ENCODE measurements at places on chromosomes 5 and 9. TPM values are rescaled to one million over a fixed set of nuclear protein-coding genes. Genes with fewer than 3 reads are reported as not detected.

SLC34A3 gene
- total RNA-seq, result not detected

GRCh38 chr5:116306846-116307245 is 222.0 kb downstream of the COMMD10 start:
- DNase-seq, result no peak

SLC1A1 gene
- 5.0 TPM for total RNA-seq

GRCh38 chr5:4661326-4661725 is 478.8 kb upstream of the ADAMTS16 start:
- no peak for DNase-seq

BARHL1 gene
- not detected for total RNA-seq

DNA sequence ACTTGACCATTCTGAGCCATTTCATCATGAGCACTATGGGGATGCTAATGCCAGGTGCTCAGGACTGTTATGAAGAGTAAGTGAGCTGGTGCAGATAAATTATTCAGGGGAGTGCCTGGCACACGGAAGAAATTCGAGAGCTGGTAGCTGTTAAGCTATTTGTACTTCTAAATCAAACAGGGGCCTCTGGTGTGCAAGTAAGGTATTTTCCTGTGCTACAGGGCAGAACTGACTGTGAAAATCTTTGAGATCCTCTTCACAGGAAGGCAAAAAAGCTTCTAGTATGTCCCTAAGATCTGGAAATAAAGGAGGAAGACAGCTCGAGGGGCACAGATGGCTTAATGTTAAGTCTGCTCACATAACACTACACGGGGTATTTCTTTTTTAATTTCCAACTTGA is 106.3 kb upstream of the SPOCK1 start:
- DNase-seq, result no peak

- DNase-seq, result no peak
These were observed 8.1 kb upstream of the SLC38A9 start for GRCh38 chr5:55720188-55720703.

- no peak for DNase-seq
These were observed 197.7 kb downstream of the MCTP1 start for GRCh38 chr5:95086927-95087815.

- no peak for DNase-seq
These were observed 76.6 kb upstream of the ASTN2 start for GRCh38 chr9:117491491-117491890.

DNA sequence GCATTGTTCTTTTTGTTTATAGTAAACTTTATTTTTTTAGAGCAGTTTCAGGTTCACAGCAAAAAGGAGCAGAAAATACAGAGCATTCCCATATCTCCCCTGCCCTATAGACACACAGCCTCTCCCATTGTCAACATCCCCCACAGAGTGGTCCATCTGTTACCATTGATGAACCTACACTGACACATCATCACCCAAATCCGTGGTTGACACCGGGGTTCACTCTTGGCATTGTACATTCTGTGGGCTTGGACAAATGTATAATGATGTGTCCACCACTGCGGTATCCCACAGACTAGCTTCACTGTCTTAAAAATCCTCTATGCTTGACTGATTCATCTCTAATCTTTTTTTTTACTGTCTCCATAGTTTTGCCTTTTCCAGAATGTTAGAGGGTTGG is 120.7 kb upstream of the SPATA31C2 start:
- no peak for DNase-seq

SLC6A18 gene
- not detected for total RNA-seq

PROP1 gene
- total RNA-seq, result not detected

MARCHF11 gene
- not detected for total RNA-seq

DNA sequence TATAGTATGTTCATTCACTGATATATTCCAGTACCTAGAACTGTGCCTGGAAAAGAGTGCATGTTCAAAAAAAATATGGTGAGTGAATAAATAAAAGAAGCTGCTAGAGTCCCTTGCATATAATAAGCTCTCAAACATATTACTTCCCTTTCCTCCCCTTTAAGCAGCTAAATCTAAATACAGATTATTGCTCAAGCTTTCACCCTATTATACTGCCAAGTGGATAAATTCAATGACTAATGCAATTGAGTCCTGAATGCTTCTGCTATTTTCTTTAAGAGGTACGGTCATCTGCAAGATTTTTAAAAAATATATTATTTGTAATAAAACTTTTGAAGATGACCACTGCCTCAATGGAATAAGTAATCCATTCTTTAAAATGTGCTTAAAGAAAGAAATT is 248.4 kb downstream of the PLK2 start:
- no peak for DNase-seq

PCDHGB5 gene
- 12.1 TPM for total RNA-seq

- DNase-seq, result no peak
These were observed 471.8 kb downstream of the KIF4B start for GRCh38 chr5:155485386-155485785.

ZNF366 gene
- total RNA-seq, result 6.0 TPM

DNA sequence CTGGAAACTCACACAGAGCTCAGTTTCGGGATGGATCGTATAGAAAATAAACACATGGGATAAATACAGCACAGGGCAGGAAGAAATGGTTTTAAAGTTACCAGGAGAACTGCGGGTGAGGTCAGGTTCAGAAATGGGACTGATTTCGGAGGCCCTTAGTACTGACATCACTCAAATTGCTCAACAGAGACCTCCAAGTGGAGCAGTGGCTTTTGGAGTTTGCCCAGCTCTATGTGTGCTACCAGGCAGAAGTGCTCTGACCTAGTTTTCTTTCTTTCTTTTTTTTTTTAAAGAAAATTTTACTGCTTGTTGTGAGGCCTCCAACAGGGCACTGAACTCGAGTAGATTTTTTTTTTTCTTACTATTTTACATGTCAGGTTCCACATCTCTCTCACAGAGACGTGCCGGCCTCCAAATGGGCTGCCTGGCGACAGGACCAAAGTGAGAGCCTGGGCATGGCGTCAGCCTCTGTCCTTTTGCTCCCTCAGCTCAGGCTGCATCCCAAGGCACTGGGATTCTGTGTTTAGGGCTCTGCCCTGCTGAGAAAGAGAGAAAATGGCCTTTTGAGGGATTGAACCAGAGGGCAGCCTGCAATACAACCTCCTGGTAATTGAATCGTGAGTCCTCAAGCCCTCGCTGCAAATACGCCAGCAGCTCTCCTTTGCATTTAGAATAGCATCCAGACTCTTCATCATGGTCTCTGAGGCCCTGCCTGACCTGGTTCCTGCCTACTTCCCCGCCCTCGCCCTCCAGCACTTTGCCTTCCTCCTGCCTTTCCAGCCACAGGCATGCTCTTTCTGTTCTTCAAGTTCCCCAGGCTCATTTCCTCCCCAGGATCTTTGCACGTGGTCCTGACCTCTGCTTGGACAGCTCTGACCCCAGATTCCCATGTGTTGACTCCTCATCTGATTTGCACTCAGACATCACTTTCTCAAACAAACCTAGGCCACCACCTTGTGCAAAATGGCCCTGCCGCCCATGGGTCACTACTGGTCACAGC is 173.5 kb downstream of the FGF1 start:
- no peak for DNase-seq

TAF1L gene
- total RNA-seq, result not detected

PCDHGB6 gene
- total RNA-seq, result 8.2 TPM

ERGIC1 gene
- 140 TPM for total RNA-seq

GRCh38 chr5:2453781-2454180 is 297.7 kb downstream of the IRX2 start:
- no peak for DNase-seq

DNA sequence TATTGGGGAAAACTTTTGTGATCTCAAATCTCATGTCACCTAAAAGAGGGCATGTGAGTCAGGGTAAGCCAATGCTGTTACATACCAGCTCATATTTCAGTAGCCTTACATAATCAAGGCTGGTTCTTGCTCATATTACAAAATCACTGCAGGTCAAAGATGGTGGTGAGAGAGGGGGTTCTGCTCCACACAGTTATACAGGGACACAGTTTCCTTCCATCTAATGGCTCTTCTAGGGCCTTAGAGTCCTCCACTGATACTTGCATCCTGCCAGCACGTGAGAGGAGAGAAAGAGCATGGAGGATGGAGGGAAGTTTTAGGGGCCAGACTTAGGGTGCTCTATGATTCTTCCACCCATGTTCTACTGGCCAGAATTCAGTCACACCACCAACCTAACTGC is 130.0 kb downstream of the LIFR start:
- no peak for DNase-seq

DNA sequence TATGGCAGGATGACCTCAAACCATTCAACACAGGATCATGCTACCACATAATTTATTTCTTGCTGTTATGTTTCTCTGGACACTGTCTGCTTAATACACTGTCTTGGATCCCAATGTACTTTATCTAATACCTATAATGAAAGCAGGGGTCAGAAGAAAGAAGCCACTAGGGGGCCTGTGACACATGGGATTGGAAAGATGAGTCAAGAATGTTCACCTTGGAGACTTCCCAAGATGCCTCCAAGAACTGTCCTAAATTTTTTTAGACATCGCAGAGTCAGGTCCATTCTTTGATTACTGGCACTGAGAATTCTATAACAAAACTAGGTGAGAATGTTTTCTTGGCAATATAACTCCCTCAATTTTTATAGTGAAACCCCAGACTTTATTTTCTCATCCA is 305.8 kb upstream of the SMARCA2 start:
- DNase-seq, result no peak

DNA sequence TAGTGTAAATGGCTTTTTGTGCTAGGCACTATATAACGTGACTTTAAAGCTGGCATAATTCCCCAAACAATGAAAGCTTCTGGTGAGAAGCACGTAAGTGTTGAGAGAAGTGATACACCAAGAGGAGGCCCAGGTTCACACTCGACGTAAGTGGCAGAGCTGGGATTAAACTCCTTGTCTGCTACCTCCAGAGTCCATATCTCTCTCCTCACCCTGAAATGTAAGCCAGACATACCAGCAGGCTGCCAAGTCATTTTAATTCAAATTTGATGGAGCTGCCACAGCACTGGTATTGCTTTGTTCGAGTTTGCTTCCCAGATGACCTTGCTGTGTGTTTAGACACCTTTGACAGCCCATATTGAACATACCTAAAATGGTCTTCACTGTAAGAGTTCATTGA is 319.7 kb downstream of the GLIS3 start:
- DNase-seq, result no peak

DNA sequence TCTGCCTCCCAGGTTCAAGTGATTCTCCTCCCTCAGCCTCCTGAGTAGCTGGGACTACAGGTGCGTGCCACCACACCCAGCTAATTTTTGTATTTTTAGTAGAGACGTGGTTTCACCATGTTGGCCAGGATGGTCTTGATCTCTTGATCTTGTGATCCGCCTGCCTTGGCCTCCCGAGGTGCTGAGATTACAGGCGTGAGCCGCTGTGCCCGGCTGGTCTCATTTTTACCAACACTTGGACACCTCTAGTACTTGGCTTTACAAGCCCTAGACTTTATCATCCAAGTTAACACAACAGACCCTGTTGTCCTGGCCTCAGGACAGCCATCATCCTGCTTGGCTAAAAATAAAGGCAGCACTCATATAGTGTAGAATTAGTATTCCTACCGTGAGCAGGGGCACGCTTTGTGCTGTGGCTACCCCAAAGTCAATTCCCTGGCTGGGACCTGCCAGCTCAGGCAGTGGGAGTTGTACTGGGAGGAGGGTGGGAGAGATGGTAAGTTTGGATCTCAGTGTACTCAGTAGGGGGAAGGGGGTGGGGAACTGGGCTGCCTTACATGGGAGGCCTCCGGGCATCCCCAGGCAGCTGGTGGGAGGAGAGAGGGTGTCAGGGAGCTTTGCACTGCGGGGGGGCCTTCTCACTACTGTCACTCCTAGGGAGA is 6.6 kb downstream of the PDZD2 start:
- no peak for DNase-seq

DNA sequence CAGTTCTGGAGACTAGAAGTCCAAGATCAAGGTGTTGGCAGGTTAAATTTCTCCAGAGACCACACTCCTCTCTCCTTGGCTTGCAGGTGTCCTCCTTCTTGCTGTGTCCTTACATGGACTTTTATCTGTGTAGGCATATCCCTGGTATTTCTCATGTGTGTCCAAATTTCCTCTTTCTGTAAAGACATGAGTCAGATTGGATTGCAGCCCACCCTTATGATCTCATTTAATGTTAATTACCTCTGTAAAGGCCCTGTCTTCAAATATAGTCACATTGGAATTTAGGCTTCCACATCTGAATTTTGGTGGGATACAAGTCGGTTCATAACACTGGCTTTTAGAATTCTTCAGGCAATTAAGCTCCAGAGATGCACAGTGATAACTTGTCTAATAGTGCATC is 322.2 kb upstream of the GRIA1 start:
- DNase-seq, result no peak

- DNase-seq, result no peak
These were observed 4.7 kb upstream of the BNIP1 start for GRCh38 chr5:173139631-173140030.

DNA sequence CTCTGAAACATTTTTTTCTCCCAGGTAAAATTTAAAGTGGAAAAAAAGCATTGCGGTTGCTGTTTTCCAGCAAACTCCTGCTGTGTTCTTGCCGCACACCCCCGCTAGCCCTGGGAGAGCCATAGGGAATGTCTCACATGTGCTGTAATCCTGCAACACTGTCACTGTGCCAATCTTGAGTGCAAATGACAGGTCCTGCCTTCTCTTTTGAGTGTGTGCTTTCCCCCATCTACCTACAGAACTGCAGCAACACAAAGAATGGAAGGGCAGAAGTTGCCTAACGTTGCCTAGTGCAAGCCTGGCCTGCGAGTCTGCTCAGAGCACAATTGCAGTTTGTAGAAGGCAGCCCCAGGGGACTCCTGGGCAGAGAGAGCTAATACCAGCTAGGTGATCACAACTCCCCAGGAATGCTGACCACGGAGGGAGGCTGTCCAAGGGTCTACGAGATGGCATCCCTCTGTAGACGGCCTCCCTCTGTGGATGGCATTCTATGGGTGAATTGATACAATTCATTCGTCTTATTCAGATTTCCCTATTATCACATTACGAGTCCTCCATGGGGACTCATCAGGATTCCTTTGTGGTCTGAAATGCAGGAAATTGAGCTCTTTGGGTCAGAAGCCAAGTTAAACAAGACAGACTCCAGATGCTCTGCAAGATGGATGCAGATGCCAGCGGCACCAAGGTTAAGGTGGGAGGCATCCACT is 172.6 kb upstream of the S1PR3 start:
- DNase-seq, result no peak

DNA sequence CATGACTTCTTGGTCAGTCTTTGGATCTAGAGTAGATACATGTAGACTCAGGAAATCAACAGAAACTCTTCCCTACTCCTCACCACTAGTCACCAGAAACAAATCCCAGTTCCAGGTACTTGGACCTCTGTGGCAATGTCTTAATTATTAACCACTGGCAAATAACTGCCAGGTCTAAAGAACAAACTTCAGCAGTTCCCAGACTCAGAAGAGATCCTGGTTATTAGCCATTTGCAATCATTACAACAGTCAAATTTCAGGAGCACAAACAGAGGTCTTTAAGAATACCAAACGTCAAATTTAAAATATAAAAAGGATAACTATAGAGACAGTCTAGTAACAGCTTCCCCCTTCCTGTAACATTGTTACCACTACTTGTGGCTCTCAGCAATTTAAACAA is 10.2 kb downstream of the DIAPH1 start:
- no peak for DNase-seq

GRCh38 chr9:135478829-135479468 is 633 bp upstream of the PPP1R26 start:
- no peak for DNase-seq

BRINP1 gene
- 1.8 TPM for total RNA-seq

UIMC1 gene
- 52.5 TPM for total RNA-seq

F2RL2 gene
- not detected for total RNA-seq

Measured in ureter (tissue), 1 donor.